ENCODE measurements at places on chromosomes 2 and 18. TPM values are rescaled to one million over a fixed set of nuclear protein-coding genes. Genes with fewer than 3 reads are reported as not detected.

DNA sequence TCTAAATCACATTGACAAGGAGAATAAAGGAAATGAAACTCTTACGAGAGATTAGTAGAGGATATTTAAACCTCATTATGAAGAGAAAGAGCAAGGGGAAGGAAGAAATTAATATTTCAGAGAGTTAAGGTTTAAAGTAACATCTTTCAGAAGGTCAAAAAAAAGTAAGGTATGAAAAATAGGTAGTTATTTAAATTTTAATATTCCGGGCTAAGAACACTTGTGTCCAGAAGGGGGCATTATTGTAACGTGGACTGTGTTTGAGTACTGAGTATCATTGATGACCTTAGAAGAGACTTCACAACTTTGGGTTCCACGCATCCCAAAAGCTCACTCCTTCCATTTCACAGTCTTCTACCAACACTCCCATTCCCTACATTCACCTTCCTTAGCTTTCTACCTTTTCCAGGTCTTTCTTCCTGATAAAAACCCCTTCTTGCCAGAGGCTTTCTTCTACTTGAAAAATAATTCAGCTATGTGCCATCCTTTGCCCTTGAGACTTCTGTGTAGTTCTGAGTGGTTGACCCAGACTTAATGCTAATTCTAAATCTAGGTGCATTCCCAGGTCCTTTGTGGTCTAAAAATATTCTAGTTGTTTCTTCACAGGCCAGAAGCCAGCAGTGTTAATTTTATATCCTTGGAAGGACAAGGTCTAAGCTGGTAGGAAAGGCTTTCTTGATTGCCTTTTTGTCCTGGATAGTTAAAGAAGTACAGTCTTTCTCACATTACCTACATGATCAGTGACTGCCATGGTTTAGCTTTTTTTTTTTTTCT lies 16.5 kb downstream of the DYNC1I2 start:
- no peak for DNase-seq

GRCh38 chr2:65112633-65113032 lies 17.3 kb downstream of the RAB1A start:
- DNase-seq, result no peak

DNA sequence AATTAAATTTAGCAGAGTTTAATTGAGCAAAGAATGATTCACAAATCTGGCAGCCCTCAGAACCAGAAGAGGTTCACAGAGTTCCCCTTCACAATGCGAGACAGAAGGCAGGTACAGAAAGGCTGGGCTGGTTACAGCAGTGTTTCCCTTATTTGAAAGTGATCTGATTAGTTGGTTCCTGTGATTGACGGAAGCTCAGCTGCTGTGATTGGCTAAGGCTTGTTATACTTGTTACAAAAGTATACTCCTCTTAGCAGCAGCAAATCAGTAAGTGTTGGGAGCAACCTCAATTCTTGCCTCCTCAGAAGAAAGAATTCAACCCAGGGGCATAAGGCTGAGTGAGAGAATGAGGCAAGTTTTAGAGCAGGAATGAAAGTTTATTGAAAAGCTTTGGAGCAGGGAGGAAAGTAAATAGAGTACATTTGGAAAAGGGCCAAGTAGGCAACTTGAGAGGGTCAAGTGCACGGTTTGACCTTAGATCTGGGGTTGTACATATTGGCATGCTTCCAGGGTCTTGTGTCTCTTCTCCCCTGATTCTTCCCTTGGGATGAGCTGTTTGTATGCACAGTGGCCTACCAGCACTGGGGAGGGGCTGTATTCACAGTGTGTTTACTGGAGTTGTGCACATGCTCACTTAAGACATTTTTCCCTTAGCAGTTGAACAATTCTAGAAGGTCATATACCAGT lies 431.8 kb upstream of the RAB12 start:
- DNase-seq, result no peak

GRCh38 chr2:137232076-137232475 lies 466.7 kb downstream of the THSD7B start:
- no peak for DNase-seq

- no peak for DNase-seq
Measured at GRCh38 chr2:12116228-12116750, 369.9 kb downstream of the LPIN1 start.

DNA sequence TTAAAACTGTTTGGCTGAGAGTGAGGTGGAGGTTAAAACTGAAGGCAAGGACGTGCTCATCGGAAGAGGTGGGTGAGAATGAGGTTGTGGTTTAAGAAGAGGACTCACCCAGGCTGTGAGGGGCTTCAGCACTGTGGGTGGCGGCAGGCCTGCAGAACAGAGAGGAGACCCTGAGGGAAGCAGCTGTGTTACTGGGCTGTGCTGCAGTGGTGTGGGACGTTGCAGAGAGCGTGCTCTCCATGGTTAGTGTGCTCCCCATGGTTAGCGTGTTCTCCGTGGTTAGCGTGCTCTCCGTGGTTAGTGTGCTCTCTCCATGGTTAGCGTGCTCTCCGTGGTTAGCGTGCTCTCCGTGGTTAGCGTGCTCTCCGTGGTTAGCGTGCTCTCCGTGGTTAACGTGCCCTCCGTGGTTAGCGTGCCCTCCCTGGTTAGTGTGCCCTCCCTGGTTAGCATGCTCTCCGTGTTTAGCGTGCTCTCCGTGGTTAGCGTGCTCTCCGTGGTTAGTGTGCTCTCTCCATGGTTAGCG lies 68.5 kb upstream of the NFATC1 start:
- DNase-seq, result no peak

- no peak for DNase-seq
Measured at GRCh38 chr2:63801455-63801854, 40.2 kb upstream of the UGP2 start.

- DNase-seq, result no peak
Measured at GRCh38 chr18:50172367-50172766, 22.6 kb downstream of the MYO5B start.

DNA sequence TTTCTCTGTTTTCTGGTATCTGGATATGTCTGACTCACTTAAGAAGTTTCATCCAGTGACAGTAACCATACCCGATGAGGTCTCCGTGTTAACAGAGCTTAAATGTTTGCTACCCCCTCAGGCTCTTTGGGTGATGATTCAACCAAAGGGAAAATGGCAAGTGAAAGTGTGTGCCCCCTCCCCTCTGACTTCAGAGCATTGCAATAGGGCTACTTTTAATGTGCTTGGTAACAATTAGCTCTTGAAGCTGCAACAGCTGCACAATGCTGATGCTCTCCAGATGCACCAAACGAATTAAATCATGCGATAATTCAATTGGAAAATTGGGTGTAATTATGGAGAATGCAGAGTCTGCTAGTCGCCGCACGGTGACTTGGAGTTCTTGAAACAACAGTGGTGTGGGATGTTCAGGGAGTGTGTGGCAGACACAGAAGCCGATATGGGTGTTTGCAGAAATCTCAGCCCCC lies 270.7 kb downstream of the ALK start:
- DNase-seq, result no peak

DNA sequence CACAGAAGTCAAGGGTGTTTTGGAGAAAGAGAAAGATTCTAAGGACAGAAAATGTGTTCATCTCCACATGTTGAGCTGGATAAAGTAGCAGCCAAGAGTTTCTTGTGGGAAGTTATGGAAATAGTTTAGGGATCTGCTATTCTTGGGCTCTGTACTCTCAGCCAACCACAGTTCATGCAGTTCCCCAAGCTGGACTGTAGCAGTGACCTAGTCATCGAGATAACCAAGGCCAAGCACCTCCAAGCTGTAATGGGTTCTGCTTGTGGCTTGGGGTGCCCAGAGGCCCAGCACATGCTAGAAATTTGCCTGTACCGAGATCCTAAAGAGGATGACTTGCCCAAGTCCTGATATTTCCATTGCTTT lies 91.9 kb upstream of the RASGRP3 start:
- DNase-seq, result no peak

DNA sequence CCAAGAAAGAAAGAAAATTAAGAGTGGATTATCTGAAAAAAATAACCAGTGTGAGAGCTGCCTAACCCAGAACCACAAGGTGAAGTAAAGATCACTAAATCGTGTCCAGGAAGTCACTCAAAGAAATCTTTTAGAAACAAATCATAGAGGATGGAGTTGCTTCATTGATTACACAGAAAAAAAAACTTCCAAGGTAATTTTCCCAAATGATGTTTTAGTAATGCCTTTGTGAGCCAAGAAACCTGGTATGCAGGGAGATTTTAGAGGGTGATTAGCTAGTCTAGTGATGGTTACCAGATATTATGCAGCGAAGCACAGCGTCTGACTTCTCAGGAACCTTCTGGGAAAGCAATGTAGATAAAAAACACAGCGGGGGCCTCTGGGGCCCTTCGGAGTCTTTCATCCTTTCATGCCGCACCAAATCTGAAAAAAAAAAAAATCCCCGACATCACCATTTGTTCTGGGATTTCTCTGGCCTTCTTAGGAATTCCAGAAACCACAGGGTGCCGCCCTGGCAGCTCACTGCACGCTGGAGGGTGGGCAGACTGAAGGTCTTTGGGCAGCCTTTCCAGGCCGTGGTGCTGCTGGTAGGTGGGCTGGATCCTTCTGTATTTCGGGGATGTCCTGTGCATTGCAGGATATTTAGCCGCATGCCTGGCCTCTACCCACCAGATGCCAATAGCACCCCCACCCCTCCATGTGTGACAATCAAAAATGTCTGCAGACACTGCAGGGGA lies 17.3 kb downstream of the ALPK2 start:
- DNase-seq, result peak; percentile 21

- no peak for DNase-seq
Measured at GRCh38 chr2:196205011-196205766, 33.8 kb upstream of the STK17B start.

GRCh38 chr2:25514043-25514637 lies 159.2 kb downstream of the DTNB start:
- no peak for DNase-seq

Gene DSC2
- 4.6 TPM for total RNA-seq

Gene SLC9A4
- total RNA-seq, result not detected

DNA sequence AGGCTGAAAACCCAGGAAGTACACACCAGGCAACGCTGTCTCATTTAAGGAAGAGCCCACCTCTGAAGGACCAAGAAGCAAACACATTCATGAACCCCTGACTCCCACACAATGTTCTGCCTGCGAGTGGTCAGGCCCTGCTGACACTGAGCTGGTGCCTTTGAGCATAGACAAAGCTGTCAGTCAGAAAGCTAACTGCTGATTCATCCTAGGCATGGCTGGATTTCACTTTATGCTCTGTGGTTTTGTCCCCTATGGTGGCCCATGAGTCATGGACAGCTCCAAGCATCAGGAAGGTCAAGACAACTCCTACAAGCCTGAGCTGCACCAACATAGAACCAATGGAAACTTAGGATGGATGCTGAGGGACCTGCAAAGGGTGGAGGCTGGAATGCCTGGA lies 78.9 kb downstream of the UXS1 start:
- DNase-seq, result no peak

Data from left lobe of liver (tissue), 2 donors.